SJCRH30 (cell line): ENCODE measurements at places on chromosomes 7 and 10.

- no peaks in the 10 kb centered on the region for H3K4me1 ChIP-seq
- DNase-seq, result no peak
- no peaks in the 10 kb centered on the region for H3K27me3 ChIP-seq
- no peak overlapping the region for H3K4me3 ChIP-seq
- no peaks in the 10 kb centered on the region for H3K36me3 ChIP-seq
Observed at GRCh38 chr10:43273543-43273942, 6.7 kb upstream of the RASGEF1A start.

GRCh38 chr7:23662124-23662983 lies 17.6 kb upstream of the FAM221A start:
- no peak for DNase-seq
- H3K4me1 ChIP-seq, result no peaks in the 10 kb centered on the region
- no peak overlapping the region for H3K27ac ChIP-seq
- no peak overlapping the region for H3K4me3 ChIP-seq

- no peak overlapping the region for H3K27ac ChIP-seq
- H3K4me3 ChIP-seq, result no peak overlapping the region
- H3K4me1 ChIP-seq, result peaks cover 38% of the 10 kb centered on the region
- DNase-seq, result no peak
Observed at GRCh38 chr10:102778781-102779180, 35.0 kb downstream of the WBP1L start.

GRCh38 chr7:13416071-13416470 lies 573.4 kb downstream of the ETV1 start:
- H3K36me3 ChIP-seq, result no peaks in the 10 kb centered on the region
- H3K4me1 ChIP-seq, result peaks cover 10% of the 10 kb centered on the region
- H3K27ac ChIP-seq, result no peak overlapping the region; the same call in 1 of the 2 replicates
- no peaks in the 10 kb centered on the region for H3K27me3 ChIP-seq

DNA sequence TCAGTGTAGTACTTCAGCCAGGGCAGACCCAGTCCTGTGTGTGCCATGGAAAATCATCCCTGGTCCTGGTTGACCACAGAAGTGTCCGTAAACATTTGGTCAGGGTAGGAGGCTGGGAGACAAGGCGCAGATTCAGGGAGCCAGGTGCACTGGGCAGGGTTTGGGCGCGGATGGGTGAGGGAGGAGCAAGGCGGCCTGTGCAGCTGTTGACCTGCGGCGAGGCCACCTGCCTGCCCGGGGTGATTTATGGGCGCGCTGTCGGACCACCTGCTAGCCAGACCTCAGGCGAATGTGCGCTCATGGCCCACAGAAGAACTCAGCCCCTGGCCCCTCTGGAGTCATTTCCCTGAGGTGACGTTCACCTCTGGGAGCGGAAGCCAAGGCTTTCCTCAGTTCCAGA lies 6.6 kb downstream of the SFRP5 start:
- H3K27ac ChIP-seq, result peak overlapping the region; percentile 100
- peak; percentile 99 for DNase-seq
- no peak overlapping the region for H3K4me3 ChIP-seq
- H3K36me3 ChIP-seq, result peaks cover 1% of the 10 kb centered on the region; the same call in 1 of the 2 replicates
- H3K27me3 ChIP-seq, result no peaks in the 10 kb centered on the region

- H3K27me3 ChIP-seq, result no peaks in the 10 kb centered on the region
- H3K4me3 ChIP-seq, result no peak overlapping the region
- no peak for DNase-seq
- H3K27ac ChIP-seq, result no peak overlapping the region
- H3K4me1 ChIP-seq, result peaks cover 3% of the 10 kb centered on the region; the same call in 1 of the 2 replicates
Observed at GRCh38 chr7:150401861-150402631, 22.9 kb downstream of the ZNF775 start.

DNA sequence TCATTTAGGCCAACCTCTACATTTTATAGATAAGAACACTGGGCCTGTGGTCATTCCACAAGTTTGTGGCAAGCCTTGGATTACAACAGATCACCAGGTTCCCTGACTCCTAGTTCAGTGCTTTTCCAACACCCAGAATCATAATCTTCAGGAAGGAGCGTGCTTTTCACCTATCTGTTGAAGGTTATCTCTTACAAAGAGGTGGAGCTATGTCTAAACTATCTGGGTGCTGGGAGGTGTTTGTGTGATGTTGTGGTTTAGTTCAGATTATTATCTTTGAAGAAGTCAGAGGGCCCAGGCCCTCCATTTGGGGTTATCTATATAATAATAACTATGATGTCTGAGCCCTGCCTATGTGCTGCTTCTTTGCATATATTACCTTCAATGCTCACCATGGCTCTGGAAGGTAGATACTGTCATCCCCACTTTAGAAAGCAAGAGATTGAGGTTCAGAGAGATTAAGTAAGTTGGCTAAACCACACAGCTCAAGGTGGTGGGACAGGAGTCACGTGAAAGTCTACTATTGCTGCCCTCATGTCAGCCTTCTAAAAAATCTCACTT lies 24.0 kb downstream of the IL2RA start:
- no peak for DNase-seq
- H3K4me1 ChIP-seq, result no peaks in the 10 kb centered on the region
- H3K27me3 ChIP-seq, result 0 out of 2 replicates have a peak, but pooled peaks cover 3% of the 10 kb centered on the region
- no peak overlapping the region for H3K4me3 ChIP-seq

DNA sequence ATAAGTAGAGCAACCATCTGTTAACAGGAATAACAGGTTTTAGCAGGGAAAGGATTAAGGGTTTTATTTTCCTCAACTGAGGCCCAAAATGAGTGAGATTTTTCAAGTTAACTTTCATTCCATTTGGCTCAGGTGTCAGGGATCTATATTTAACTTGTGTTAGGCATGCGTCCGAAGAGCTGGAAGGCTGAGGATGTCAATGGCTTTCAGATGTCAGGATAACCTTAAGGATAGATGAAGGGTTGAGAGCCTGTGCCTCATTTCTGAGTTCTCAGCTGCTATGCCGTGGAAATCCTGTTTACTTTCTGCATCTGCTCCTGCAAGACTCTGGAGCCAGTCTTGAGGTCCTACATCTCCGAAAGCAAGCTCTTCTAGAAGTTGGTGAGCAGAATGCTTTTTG lies 36.4 kb upstream of the CD36 start:
- no peak for DNase-seq
- no peak overlapping the region for H3K4me3 ChIP-seq
